ENCODE measurements at places on chromosomes 1 and 21.

DNA sequence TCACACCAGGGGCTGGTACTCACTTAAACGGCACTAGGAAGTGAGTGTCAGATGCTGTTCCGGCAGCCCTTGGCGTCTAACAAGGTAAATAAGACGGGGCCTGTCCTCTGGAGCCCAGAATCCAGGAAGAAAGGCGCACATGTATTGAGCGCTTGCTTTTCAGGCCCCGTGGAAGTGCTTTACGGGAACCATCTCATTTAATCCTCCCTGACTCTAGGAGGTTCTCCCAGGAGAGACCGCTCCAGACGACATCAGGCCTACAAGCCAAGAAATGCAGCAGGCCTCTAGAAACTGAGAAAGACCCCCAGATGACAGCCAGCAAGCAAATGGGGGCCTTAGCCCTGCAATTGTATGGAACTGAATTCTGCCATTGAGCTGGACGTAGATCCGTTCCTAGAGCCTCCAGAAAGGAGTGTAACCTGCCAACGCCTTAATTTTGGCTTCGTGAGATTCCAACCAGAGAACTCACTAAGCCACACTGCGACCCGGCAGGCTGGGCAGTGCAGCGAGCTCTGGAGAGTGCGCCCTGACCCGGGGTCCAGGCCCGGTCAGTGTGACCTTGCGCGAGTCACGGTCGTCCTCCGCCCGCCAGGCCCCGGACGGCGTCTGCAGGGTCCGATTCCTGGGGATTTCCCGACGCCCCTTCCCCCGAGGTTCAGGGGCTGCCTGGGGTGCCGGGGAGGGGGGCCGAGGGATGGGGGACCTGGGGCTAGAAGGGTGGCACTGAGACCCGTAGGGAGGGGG is 532 bp upstream of the MANEAL start:
- no peak for DNase-seq

DNA sequence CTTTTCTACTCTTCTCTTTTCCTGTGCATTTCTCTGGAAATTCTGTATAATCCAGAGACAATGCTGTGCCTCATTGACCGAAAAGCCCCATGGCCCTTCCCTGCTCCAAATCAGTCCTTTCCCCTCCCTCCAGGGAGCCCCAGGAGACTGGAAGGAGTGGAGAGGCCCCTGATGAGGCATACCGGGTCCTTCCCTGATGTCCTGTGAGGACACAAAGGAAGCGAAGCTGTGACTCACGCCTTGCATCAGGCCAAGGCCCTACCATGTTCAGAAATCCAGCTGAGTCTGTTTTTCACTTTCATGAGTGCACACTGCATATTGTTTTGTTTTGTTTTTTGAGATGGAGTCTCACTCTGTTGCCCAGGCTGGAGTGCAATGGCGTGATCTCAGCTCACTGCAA is 38.7 kb upstream of the BECN2 start:
- no peak for DNase-seq

GRCh38 chr1:98854137-98854536 is 150.5 kb downstream of the PLPPR5 start:
- DNase-seq = peak; percentile 2

GRCh38 chr21:44713846-44714245 is 2.5 kb upstream of the TSPEAR start:
- no peak for DNase-seq

DNA sequence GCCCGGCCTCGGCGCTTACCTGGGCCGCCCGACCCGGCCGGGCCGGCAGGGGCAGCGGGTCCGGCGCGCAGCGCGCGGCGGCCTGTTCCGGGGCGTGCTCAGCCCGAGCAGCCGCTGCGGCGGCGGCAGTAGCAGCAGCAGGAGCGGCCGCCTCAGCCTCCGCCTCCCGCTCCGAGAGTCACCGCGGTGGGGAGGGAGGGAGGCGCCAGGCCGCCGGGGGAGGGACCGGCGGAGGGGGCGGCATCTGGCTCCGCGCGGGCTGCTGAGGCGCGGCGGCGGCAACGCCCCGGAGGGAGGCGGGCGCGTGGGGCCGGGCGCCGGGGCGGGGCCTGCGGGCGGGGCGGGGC is at the start of gene CTNNBIP1:
CTNNBIP1 (minus strand) TSS at position 194 of the 347 bp plus-strand sequence. CDS start 38,205 bp downstream, outside the sequence.
- DNase-seq = no peak

DNA sequence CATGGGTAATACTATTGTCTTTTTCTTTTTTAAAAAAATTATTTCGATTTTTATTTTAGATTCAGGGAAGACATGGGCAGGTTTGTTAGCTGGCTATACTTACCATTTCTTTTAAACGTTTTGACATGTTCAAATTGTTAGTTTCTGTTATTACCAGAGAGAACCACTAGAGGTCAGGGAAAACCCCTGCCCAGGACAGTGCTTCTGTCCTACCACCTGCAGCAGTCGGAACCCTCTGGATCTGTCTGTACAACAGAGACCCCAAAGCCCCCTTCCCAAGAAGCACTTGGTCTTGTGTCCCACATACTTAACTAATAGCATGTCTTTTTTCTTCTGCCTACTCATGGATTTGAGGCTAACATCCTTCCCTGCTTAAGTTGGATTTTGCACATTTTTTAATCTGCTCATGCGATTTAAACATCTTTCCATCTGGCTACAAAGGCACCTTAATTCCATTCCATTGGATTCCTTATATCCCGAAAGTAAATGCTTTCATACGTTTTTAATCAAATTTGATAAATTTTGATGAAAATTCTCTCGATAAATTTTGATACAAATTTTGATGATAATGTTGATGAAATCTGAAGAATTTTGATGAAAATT is 10.0 kb upstream of the C1orf115 start:
- peak; percentile 41 for DNase-seq

DNA sequence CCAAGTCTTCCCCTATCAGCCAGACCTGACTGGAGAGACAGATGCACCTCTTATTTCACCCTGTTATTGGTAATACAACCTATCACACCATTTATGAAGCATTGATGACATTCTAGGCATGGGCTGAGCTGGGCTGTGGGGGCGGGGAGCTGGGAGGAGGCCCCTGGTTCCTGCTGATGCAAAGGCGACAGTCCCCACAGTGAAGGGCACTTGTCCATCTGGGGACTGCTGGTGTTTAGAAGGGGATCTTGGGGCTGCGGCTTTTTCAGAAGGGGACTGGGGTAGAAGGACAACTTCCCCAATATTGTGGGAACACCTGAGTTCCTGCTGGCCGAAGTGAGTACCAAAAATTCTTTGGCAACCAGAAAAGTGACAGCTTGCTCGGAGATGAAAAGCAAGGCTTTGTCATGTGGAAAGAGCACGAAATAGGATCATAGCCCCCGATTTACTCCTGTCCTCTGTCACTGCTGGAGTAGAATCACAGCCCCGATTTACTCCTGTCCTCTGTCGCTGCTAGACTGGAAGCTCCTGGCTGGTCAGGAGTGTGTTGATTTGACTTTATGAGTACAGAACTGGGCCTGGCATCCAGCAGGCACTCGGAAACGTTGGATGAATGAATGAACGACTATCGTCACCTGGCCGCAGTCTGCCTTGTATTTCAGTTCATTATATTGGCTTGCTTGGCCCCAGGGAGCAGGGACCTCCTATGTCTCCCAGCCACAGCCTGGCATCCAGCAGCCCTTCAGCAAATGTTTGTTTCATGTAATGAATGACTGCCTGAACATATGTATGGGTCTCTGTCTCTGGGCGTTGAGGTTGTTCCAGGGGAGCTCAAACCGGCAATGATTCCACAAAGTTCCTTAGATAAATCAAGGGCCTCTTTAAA is 16.5 kb upstream of the ETV3L start:
- no peak for DNase-seq
